ENCODE measurements at places on chromosomes 7 and 10.

DNA sequence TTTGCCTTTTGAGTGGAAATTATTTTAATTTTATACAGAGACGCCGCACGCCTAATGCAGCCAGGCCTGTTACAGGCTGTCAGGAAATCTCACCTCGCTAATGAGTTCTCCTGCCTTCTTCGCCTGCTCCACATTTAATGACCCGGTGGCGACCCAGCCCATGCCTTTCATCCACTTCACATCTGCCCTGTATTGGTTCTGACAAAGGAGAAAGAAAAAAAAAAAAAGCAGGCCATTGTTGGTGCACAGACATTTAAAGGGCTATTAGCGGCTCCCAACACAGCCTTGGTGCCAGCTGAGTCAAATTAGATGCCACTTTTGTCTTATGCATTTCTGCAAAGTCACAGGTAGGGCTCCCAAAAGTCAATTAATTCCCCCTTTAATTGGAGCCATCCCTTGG, 43.3 kb downstream of the NRAP start:
- no peak for DNase-seq

DNA sequence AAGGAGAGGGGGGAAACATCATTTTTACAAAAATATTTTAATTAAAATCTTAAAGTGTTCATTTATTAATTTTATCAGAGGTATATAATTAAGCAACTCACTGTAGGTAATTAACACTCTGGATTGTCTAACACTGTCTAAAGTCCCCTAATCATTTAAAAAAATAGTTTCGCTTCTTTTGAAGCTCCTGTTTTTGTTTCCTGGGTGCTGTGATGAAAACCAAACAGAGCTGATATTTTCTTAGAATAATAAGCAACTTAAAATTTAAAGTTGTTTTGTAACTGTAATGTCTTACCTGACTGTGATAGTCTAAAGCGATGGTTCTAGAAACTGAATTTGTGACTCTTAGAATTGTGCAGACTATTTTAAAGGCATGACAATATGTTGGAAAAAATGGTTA, 961.0 kb downstream of the GATA3 start:
- DNase-seq = no peak

GRCh38 chr7:4837041-4837802, 24.6 kb downstream of the PAPOLB start:
- no peak for DNase-seq

GRCh38 chr7:100951888-100952560, 2.7 kb downstream of the MUC3A start:
- no peak for DNase-seq

GRCh38 chr10:126598009-126598408, 72.5 kb downstream of the C10orf90 start:
- DNase-seq = no peak

- no peak for DNase-seq
Measured at GRCh38 chr10:125709553-125710474, 9.7 kb upstream of the EDRF1 start.

DNA sequence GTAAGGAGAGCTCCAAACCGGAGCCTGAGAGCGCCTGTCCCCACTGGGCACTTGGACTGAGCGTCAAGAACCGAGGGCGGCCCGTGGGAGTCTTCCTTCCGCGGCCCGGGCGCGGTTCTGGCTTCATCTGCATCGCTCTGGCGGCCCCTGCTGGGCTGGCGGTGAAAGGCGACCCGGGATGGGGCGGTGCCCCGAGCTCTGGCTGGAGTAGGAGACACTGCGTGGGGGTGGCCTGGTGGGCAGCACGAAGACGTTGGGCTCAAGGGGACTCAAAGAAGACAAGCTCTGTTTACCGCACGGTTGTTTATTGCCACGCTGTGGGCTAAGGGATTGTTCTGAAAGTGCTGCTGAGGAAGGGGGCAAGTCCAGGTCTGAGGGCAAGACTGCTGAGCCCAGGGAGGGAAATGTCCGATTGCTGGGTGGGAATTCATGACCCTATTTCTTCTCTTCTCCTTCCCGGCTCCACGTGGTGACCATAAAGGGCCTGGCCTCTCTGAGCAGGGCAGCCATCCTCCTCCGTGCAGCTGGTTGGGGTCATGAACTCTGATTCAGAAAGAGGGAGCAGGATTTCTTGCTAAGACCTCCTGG, 29.8 kb downstream of the PLAU start:
- DNase-seq = peak; percentile 84

DNA sequence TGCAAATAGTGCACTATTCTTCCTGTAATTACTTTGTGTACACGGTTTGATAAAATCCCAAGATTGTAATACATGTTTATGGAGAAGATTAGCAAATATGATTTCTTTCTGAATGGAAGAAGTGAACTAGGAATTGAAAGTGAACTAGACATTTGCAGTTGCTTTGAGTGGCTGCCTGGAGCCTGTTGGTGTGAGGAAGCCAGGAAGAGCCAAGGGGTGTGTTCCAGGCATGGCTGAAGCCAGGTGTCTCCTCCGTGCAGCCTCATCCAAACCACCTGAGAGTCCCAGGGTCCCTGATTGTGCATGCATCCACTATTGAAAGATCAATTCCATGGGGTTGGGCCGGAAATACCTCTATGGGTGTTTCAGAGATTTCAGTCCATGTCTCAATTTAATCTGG, 253.1 kb upstream of the SHH start:
- DNase-seq = no peak

All from activated CD4-positive, alpha-beta T cell treated with anti-CD3 and anti-CD28 coated beads, Interleukin-2, amount 50 U/mL, for 1 hour (primary cell).